ENCODE measurements at places on chromosomes 11 and 22.

- no peak for DNase-seq
These were observed 6.4 kb downstream of the DGKZ start for GRCh38 chr11:46353698-46354097.

GRCh38 chr11:64103277-64103985 lies 62.5 kb downstream of the MACROD1 start:
- no peak for DNase-seq

GRCh38 chr11:119741369-119742262 lies 12.6 kb upstream of the NECTIN1 start:
- peak; percentile 83 for DNase-seq

DNA sequence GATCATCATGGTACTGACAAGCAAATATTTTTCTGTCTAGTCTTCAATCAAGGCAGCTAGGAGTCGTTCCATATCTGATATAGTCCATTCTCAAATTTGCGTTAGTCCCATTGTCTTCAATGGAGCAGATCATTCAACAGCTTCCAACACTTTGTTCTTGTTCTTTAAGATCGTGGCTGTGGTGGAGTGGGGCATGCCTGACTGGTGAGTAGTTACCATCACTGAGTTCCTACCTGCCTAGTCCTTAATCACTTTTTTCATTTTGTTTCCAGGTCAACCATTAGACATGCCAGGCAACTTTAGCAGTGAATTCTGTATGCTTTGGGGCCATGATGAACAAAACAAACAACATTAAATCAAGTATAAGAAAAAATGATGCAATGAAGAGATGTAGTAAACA lies 693.1 kb upstream of the KIRREL3 start:
- DNase-seq: no peak

GRCh38 chr11:119578521-119579191 lies 150.3 kb downstream of the NECTIN1 start:
- no peak for DNase-seq

All from cardiac septum (tissue), 1 donor.